Caudate nucleus (tissue), 63 donors: ENCODE measurements at places on chromosomes 12 and 14.

DNA sequence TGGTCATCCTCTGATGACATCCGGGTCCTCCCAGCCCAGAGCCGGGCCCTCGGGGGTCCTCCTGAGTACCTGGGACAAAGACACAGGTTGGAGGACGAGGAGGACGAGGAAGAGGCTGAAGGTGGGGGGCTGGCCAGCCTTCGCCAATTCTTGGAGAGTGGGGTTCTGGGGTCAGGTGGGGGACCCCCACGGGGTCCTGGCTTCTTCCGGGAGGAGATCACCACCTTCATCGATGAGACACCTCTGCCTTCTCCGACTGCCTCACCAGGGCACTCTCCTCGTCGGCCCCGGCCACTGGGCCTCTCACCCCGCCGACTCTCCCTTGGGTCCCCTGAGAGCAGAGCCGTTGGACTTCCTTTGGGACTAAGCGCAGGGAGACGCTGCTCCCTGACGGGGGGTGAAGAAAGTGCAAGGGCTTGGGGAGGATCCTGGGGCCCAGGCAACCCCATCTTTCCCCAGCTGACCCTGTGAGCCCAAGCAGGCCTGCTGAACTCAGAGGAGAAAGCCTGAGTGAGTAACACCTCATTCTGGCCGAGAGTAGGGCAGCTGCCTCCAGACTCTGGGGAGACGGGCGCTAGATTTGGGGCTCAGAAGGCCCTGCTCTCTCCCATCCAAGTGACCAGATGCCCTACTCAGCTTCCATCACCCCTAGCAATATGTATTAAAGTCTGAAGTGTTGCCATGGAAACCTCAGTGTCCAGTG is 1.3 kb upstream of the P3H3 start:
- DNase-seq, result no peak

- no peak for DNase-seq
Measured at GRCh38 chr14:104211215-104211614, 72.8 kb downstream of the KIF26A start.

DNA sequence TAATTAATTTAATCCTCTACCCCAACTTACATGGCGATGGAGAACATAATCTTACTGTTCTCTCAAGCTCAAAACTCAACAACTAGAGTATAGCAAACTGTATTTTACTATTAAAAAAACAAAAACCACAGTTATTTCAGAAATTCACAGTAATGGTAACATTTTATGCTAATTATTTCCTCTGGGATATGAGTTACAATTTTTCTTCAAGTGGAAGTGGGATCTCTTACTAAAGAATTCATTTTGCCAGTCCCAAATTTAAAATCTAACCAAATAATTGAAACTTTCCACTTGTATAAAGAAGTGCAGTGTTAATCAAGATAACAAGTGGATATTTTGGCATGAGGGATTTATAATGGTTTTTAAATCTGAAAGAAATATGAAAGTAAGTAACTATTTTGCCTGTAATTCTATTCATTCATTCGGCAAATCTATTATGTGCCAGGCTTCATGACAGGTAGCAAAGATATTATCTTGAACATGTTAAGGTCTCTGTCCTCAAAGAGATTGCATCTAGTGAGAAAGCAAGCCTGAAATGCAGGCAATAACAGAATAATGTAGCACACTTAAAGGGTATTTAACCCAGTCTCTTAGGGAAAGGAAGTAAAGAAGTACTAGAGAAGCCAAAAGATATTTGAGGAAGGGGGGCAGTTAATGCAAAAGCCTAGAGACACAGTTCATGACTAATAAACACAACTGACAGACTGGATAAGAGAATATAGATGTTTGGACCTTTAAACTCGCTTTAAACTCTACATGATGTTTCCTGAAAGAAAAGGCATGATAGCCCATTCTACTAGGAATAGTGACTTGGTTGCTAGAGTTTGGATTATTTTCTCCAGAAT is 44.0 kb downstream of the TAOK3 start:
- no peak for DNase-seq

DNA sequence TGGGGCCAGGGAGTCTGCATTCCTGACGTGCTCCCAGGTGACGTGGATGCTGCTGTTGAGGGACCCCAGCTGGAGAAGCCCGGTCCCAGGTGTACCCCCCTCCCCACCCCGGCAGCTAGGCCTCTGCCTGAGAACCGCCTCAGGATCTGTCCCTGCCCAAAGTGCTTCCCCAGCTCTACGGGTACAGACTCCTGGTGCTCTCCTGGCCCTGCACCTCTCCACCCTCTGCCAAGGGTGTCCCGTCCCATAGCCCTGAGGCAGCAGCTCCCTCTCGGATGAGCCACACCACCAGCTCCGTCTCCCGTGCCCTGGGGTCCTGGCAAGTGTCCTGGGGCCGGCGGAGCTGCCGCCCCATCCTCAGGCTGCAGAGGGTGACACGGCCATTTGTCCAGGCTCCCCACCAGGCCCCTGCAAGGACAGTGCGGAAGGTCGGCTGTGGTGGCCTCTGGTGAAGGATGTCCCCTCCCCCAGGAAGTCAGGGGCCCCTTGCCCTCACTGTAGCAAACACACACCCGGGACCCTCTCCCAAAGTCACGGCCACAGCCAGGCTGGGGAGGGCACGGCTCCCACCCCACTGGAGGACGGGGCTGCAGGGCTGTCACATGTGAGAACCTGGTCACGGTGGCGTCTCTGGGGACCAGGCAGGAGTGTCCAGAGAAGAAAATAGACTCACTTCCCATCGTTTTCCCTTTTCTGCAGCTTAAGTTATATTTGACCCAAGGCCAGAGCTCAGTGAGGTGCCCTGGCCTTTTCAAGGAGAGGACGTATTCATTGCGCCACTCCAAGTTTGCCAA is 74.4 kb upstream of the FBRSL1 start:
- no peak for DNase-seq

DNA sequence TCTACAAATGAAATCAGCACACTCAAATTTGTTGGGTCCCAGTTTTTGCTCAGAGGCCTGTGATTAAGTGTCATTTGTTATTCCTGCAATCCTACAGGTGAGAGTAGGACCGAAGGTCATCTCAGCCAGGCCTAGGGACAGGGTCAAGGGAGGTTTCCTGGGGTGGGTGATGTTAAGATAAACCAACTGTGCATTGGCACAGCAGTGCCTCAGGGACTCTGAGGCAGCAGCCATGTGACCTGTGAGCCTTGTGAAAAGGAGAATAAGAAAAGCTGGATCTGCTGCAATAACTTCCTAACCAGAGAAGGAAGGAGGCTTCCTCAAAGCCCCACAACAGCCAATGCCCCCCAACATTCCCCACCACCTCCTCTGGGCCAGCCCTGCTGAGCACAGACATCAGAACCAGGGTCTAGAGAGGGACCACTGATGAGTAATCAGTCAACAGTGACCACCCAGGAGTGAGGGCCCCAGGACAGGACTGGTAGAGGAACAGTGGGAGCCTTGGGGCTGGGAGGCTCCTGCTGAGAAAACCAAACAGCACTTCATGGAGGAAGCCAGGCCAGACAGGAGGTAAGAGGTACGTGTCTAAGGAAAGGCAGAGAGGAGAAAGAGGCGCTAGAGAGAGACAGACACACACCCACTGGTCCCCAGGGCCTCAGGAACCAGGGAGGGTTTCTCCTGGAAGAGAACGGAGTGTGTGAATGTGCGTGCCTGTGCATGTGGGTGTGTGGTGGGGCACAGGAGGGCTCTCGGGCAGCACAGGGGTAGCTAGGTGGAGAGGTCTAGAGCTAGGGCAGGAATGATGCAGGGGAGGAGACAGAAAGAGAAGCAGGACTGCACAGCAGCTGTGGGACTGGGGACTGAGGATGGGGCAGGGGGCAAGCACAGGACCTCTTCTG is 82.4 kb downstream of the ITPK1 start:
- no peak for DNase-seq

DNA sequence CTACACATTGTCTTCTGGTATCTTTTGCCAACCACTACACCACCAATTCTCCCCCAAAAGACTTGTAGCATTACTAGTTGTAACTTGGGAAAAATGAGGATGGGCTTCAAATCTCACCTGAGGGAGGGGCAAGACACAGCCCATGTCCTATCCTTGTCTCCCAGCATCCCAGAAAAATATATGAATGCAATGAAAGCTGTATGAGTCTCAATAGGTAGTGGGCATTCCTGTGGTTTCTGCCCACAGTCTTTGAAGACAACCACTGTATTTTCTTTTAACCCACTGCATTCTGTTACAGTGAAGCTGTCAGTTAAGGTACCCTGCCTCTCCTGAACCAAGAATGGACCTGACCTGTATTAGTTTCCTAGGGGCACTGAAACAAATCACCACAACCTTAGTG is 336.2 kb upstream of the TMPO start:
- no peak for DNase-seq

- no peak for DNase-seq
Measured at GRCh38 chr12:14307004-14307403, 58.5 kb upstream of the ATF7IP start.

GRCh38 chr12:27710592-27711316 is at the start of gene MRPS35:
Gene MRPS35, plus strand, starts transcription at chr12:27710832. Its CDS starts 12 bp downstream, at chr12:27710844.
- DNase-seq, result peak; percentile 84

- DNase-seq, result no peak
Measured at GRCh38 chr12:50514526-50515276, 9.9 kb downstream of the DIP2B start.

DNA sequence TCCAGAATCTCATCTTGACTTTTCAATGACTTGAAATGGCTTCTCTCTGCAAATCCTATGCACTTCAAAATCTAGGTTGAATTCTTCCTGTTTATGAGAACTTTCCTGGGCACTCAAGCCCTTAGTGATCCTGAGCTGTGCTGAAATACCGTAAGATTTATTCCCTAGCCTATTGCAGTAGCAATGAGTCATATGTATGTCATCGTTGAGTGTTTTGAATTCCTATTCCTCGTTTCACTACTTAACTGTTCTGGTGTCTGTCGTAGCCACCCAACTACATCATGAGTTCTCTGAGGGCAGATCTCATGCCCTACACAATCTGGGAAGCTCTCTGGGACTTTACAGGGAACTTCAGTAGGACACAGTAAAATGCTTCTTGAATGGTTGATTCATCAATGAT is 190.8 kb upstream of the TMEM132C start:
- no peak for DNase-seq

- DNase-seq, result no peak
Measured at GRCh38 chr12:131473261-131473660, 237.6 kb upstream of the SFSWAP start.

- DNase-seq, result no peak
Measured at GRCh38 chr12:69978020-69978419, 153.0 kb downstream of the MYRFL start.

GRCh38 chr12:21696625-21697024 is 39.0 kb upstream of the LDHB start:
- DNase-seq, result no peak
